Right kidney (tissue), 9 donors: ENCODE measurements at places on chromosomes 5 and 9.

- DNase-seq, result no peak
These were observed 521.7 kb upstream of the CLINT1 start for GRCh38 chr5:158380661-158381060.

GRCh38 chr9:79574136-79574535 lies 2.4 kb downstream of the TLE4 start:
- no peak for DNase-seq

DNA sequence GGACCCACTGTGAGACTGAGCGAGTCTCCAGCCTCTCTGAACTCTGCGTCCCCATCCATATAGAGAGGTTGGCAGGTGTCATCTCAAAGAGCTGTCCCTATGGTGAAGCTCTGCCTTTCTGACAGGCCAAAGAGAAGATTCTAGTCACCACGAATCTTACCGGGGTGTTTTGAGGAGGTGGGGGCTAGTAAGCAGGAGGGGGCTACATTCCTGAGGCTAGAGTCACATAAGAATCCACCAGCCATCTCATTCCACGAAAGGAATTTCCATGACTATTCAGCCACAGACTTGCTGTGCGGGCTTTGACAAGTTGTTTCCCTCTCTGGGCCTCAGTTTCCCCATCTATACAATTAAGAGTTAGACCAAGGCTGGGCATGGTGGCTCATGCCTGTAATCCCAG lies 16.3 kb downstream of the PDGFRB start:
- DNase-seq, result no peak

GRCh38 chr9:25570802-25571201 lies 107.4 kb downstream of the TUSC1 start:
- no peak for DNase-seq

- no peak for DNase-seq
These were observed 137.2 kb downstream of the ATG10 start for GRCh38 chr5:82109013-82109412.

GRCh38 chr5:174549254-174549653 lies 175.1 kb upstream of the MSX2 start:
- no peak for DNase-seq

DNA sequence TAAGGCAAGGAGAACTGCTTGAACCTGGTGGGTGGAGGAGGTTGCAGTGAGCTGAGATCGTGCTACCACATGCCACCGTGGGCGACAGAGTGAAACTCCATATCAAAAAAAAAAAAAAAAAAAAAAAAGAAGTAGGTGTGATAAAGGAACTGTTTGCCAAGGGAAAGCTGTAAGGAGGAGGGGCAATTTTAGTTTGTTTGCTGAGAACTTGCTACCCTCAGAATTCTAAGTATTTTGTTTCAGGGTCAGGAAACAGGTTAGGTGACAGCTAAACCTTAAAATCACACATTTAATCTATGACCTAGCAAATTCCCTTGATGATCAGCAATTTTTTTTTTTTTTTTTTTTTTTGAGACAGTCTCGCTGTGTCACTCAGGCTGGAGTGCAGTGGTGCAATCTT lies 7.2 kb upstream of the ARRDC3 start:
- no peak for DNase-seq

- no peak for DNase-seq
These were observed 11.4 kb downstream of the ADGRV1 start for GRCh38 chr5:90570034-90570433.
